ENCODE measurements at places on chromosomes 2 and 18. TPM values are rescaled to one million over a fixed set of nuclear protein-coding genes. Genes with fewer than 3 reads are reported as not detected.

GRCh38 chr2:71613953-71614925 lies 160.9 kb downstream of the DYSF start:
- no peak for DNase-seq

- no peak for DNase-seq
Observed at GRCh38 chr18:41464278-41464677, 490.8 kb upstream of the PIK3C3 start.

GRCh38 chr18:22983175-22983574 lies 50.0 kb downstream of the RBBP8 start:
- DNase-seq = peak; percentile 59

DNA sequence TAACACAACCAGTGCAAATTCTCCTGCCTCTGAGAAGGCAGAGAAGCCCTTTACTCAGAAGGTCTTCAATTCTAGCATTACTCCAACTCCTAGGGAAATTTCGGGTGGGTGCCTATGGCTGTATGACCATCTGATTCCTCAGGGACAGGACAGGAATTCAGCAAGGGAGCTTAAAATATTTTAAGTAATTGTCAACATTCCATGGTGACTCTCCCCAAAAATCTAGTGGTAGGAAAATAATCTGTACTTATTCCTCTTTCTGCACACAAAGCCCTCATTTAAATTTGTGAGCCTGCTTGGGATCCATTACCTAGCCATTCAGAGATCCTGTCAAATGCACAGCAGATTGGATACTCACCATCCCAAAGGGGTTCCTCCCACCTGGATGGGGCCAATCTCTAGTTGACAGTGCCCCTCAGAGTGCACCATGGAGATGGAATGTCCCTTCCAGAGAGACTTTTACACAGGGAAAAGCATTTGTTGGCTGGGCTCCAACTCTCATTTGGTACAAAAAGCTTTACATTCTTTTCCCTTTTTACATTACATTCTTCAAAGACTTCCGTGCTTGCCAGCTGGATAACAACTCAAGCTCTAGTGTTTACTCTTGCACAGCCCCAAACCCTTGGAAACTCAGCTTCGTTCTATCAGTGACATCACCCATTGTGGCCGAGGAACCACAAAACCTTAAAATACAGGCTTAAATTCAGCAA lies 3.1 kb upstream of the TMEM150A start:
- DNase-seq = no peak

GRCh38 chr2:5764041-5764440 lies 71.9 kb downstream of the SOX11 start:
- DNase-seq = no peak

DNA sequence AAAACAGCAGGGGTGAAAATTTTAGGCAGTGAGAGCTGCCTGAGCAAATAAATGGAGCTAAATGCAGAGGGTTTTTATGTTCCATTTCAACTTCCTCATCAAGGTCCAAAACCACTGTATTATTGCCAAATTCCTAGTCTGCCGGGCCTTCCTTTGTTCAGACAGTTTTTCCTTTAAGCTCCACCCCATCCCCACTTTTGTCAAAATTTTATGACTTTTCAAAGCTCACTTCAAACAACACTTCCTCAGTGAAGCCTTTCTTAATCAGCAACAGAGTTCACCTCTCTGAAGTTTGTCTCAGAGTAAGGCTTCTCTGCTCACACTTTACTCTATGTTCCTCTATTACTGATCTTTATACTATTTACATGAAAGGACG lies 81.3 kb downstream of the CERKL start:
- DNase-seq = no peak

DNA sequence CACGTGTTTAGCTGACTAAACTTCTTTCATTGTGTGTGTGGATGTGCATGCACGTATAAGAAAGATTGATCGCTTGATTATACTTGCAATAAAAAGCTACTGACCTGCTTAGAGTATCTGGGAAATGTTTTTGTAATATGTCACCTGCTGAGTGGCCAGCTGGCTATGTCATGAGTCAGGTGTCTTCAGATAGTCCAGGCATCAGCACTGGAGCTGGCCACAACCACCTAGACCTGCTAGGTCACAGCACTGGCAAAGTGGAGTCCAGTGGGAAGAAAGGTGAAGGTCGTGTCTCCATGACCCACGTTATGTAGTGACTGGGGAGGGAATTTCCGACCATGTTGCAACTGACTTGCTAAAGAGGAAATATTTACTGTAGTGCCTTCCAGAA lies 147.0 kb downstream of the ESCO1 start:
- no peak for DNase-seq

DNA sequence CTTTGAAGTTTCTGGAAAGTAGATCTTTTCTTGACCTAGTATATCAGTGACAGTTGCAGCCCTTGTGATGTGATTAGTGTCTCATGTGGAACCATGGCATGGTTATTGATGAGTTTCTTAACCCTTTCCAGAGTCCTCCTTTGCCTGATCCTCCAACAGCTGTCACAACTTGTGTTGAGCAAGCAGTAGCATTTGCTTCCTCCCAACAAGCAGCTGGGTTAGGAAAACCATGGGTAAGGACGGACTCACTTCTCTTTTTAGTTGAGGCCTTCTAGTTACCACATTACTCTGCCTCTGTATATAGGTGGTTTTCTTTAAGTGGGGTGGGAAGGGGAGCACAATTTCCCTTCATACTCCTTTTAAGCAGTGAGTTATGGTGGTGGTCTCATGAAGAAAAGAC lies 96.3 kb downstream of the XRCC5 start:
- no peak for DNase-seq

DNA sequence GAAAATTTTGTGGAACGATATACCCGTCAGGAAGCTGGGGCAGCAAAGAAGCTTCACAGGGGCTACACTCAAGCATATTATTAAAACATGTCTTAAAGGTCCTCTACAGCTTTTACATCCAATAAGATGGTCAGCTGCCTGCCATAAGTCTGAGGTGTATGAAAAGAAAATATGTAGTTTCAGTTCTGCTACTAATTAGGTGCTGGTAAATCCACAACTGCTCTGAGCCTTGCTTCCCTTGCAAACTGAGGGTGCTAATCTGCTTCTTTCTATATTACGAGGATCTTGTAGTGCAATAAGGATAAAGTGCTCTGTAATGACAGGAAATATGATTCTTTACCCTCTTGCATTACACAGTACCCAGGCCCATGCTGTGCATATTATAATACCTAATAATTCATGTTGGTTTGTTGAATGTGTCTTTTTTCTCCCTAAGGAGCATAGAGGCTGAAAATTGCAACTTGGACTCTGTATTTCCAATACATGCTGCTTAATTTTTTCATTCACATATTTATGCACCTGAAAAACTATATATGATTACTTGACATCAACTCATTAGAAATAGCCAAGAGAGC lies 14.5 kb upstream of the SLC8A1 start:
- DNase-seq = no peak

GRCh38 chr2:9755638-9756037 lies 87.6 kb upstream of the TAF1B start:
- no peak for DNase-seq

DNA sequence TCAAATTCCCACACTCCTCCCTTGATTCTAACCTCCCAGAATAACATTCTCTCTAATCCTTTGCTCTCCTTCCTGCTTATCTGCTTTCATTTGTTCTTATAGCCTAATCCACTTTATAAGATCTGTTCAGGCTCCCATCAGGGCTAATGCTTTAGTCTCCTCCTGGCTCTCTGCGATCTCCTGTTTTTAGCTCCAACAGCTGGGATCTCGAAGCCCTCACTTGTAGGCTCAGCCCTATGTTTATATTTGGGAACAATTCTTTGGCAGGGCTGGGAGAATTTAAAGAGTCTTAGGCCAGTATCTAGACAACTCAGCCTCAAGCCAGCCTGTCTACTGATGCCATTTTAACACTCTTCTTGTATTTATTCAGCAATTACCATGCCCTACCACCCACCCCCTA lies 27.2 kb upstream of the RAPH1 start:
- no peak for DNase-seq

DNA sequence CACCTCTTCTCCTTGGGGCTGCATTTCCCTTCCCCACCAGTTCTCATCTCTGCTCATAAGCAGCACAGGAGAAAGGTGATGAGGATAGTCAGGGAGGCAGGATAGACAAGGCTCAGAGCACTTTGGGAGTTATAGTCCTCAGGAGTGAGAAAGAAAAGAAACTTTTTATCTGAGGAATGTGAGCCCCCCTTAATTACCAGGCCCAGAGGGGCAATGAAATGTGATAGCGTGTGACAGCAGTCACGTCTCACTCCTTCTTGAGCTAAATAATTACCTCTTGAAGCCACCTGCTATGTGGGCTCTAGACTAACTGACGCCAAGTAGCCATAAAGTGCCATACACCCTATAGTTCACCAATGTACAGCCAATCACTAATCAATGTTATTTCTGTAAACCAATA lies 105.8 kb downstream of the SPP2 start:
- DNase-seq = no peak

DNA sequence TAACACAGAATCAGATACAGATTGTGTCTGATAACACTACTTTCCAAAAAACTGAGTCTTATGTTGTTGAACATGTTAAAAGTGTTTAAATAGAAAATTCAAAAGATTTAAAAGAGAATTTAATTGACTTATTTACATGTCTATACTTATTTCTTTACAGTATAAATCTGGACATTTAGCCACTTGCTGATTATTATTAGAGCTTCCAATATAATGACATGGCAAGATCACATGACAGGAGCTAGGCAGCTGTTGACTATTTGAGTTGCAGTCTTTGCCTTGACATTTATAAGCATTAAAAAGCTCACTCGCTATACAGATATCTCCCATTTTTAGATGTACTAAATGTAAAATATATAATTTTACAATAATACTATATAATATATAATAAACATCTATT lies 6.4 kb upstream of the TMEFF2 start:
- DNase-seq = no peak

GRCh38 chr18:2898186-2898640 lies 51.4 kb downstream of the EMILIN2 start:
- no peak for DNase-seq

DNA sequence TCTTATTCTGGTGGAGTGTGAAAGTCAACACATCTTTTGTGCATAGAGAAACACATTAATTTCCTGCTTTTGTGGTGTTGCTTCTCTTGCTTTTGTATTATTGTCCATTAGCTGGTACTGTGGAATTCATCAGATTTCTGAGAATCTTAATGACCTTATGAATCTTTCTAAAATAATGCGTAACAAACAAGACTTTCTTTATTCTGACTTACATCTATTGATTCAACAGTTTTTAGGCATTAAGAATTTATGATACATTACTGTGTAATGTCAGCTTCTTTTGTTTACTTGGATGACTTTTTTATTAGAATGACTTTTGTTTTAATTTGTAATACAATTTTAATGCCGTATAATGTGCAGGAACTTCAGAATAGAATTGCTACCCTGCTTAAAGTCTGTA lies 43.4 kb downstream of the RAB10 start:
- no peak for DNase-seq

DNA sequence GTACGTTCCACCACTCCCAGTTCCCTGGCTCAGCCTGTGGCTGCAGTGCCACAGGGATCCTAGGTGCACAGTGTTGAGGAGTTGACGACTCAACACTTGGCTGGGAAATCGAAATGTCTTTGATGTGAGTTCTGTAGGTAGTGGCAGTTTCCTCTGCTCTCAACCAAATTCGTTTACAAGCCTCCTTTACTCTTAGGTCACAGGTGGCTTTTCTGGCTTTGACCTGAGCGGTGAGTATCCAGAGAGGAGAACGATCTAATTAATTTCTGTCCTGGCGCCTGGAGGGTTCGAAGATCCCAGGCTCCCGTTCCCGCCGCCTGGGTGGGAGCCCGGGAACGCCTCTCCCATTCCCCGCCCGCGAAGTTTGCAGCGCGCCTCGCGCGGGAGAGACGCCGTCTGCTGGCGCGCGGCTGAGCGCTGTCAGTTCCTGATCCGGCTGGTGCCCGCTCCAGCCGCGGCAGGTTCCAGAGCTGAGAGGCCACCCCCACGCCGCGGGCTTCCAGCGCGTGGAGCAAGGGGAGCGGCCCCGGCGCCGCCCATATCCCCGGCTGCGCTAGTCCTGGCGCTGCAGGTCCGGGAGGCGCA lies at the start of gene LAMA3:
LAMA3 (plus strand) TSS at position 423 of the 585 bp plus-strand sequence. CDS start 231 bp downstream, outside the sequence.
- DNase-seq = peak; percentile 15

GRCh38 chr2:210928714-210929113 lies 372.3 kb downstream of the CPS1 start:
- no peak for DNase-seq

Gene IL1RL1
- total RNA-seq = not detected

Gene CIDEA
- not detected for total RNA-seq

Data from SK-MEL-5 (cell line).